H9 (cell line): ENCODE measurements at places on chromosomes 16 and 17.

- DNase-seq = no peak
Measured at GRCh38 chr17:41301916-41302901, at the start of gene KRTAP29-1. Gene KRTAP29-1 (minus strand): TSS chr17:41302851. CDS start chr17:41302851, 0 bp downstream.

DNA sequence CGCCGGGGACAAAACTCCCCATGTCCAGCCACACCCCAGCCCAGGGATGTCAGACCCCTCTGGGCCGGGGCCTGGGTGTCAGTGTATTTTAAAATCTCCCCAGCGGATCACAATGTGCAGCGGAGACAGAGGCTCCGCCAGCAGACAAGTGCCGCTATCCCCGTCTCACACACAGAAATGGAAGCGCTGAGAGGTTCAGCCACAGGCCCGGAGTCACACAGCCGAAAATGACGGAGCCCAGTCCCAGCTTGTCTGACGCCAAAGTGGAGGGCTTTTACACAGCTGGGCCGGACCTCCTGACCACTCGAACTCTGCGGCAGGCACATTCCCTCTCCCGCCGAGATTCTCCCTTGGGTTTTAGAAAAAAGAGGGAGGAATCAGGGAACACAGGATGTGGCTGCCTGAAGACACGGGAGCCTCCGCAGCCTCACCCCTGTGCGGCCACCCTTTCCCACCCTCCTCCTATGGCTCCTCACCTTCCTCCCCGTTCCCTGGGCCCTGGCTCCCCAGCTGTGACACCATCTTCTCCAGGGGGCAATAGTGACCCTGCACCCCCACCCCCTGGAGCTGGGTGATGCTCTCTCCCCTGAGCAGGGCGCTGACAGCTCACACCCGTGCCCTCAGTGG lies 6.8 kb upstream of the OSGIN1 start:
- no peak for DNase-seq

DNA sequence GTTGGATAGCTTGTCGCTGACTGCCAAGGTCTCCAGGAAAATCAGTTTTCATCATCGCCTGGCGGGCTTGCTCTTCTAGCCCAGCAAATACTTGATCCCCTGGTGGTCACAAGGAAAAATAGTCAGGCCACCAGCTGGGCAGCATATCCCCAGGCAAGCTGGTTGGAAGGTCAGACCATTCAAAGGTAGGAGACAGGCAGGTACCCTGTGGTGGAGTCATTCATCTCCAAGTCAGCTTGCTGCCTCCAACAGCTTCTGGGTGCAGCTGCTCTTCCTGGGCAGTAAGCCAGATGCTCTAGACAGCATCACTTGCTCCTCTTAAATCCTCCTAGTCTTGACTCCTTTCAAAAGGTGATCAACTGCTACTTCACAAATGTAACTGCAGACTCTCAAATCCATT lies 16.0 kb downstream of the ZNF821 start:
- DNase-seq = peak; percentile 46

DNA sequence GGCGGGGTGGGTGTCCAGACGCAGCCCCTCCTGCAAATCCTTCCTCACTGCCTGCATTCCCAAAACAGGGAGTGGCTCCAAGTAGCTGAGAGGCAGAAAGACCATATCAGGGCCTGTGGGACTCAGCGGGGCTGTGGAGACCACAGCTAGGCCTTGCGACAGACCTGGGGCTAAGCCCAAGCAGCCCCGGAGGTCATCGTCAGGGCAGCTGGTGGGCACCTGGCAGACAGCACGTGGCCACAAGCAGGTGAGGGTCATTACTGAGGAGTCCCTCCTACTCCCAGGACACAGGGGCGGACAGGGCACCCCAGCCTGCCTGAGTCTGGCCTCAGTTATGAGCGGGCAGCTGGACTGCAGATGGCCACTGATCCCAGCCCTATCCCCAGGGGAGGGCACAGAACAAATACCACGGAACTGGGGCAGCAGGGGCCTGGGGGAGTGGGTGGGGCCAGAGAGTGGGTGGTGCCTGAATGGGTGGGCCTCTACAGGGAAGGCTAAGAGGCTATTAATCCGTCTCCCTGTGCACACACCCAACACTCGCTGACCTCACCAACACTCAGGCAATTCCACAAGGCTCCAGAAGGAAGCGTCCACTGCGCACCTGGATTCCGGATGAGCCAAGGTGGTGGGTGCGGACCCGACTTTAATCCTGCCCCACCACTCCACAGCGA lies 8.5 kb downstream of the HS3ST6 start:
- peak; percentile 36 for DNase-seq

DNA sequence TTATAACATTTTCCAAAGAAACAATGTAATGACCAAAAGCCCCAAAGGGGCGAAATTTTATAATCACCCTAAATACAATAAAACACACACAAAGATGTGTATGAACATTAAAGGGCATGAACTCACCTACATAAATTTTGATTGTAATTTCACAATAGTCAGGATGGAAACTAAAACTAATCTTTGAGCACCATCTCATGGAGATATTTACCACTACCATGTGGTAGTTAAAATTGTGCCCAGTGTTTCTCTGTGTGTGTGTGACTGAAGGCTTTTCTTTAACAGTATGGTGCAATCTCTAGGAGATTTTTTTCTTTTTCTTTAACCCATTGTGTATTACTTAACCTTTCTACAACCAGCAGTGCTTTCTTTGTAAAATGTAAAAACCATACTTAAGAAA lies 19.7 kb upstream of the MEIOC start:
- DNase-seq = no peak

- no peak for DNase-seq
Measured at GRCh38 chr16:68365167-68365817, 54.5 kb downstream of the PRMT7 start.

GRCh38 chr16:88688013-88688778 lies 1.9 kb upstream of the SNAI3 start:
- no peak for DNase-seq

DNA sequence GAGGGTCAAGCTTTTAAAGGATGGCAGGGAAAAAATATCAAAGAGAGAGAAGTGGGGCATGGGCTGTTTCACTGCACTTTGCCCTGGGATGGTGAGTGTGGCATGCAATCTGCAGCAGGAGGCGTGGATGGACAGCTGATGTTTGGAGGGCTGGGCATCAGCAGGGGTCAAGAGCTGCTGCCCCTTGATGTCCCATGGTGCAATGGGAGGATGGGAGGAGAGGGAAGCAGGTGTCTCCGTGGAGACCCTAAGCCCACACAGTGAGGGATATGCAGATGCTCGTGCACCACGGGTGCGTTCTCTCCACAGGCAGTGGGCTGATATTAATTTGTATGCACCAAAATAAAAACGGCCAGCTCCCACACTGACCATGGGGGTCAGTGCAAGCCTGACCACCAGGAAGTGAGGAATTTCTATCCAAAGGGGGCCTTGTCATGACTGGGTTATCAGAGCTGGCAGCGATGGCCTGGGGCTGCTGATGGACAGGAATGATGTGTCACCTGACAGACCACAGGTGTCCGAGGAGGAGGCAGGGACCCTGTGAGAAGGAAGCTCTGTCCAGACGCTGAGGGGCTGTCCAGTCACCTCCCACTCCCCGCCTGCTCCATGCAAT lies 183.6 kb downstream of the IRF8 start:
- DNase-seq = no peak

GRCh38 chr17:51121620-51122472 lies 1.2 kb upstream of the SPAG9 start:
- peak; percentile 89 for DNase-seq

- DNase-seq = no peak
Measured at GRCh38 chr17:29664743-29665480, 42.2 kb upstream of the CORO6 start.

GRCh38 chr16:50299508-50300105 lies 33.3 kb downstream of the ADCY7 start:
- no peak for DNase-seq

DNA sequence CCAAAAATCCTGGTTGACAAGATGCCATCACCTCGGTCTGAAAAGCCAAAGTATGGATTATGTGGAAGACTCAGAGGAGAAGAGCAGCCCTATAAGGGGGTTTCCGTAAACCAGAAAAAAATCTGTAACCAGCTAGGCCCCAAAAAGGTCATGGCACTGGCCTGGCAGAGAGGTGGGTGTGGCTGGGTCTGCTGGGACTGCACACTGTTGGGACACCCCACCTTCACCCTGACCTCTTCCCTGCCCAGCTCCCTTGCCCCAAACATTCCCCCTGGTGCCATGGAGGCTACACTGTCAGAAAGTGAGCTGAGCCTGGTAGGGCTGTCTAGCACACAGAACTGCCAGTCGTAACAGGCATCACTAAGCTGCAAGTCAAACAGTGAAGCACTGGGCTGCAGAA lies 6.5 kb downstream of the SLC47A2 start:
- peak; percentile 26 for DNase-seq

- no peak for DNase-seq
Measured at GRCh38 chr17:51997723-51998122, 160.8 kb downstream of the CA10 start.

DNA sequence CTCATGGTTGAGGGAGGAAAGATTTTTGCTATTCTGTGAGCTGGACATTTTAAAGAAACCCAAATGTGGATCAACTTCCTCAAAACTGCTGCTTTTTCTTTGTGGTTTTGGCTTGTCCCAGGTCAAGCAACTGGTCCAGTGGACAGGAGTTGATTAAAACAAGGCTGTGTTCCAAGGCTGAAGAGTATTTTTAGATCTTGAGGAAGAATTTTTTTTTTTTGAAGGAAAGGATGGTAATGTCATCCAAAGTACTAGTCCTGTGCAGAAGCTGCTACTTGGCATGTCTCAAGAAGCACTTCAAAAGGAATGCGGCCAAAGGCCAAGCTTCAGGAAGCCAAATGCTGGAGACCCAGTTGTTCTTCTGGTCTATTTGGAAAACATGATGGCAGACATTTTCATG lies 8.0 kb upstream of the MYH2 start:
- no peak for DNase-seq

DNA sequence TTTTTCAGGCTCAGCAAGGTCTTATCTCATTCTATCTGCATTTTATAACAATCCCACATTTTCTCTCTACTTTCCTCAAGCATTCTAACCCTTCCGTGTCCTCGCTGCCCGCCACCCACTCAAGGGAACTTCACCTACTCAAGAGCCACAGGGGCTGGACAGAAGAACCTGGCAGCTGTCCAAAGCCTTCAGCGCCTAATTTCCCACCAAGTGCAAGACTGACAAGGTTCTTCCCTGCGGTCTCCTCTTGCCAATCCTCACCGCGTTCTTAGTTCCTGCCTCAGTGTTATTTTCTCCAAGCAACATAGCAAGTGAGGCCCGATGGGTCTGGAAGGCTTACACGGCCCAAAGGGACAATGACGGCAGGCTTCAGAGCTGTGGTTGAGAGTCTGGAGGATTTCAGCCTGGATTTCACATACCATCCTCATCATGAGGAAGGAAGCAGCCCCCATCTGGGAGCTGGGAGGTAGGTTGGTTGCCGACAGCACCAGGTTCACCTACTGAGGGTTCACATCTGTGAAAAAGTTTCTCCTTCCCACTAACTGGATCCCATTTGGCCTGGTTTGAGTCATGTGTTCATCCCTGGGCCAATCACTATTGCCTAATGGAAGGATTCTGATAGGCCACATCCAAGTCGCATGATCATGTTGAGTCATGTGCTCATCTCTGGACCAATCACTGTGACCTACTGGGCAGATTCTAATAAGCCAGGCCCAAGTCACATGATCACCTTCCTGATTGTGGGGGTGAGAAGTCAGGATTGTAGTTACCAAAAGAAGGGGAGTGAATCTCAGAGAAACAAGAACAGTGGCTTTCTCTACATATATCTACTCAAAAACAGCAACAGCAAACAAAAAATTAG lies 108.2 kb downstream of the N4BP1 start:
- no peak for DNase-seq

DNA sequence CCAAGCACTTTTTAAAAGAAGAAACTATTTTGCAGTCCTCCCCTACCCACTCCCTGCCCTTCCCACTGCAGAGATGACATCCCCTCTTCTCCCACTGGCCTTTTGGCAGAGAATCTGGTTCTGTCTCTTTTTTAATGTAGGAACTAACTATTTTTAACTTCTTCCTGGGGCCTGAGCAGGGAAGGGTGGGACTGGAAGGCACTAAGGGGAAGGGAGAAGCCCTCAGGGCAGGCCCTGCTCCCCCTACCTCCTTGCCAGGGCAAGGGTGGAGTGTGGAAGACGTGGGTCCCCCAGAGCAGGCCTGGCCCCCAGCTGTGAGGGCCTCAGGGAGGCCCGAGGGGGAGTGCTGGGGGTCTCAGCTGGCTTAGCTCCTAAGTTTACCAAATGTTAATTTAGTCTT lies 19.5 kb downstream of the UNC13D start:
- no peak for DNase-seq

- DNase-seq = no peak
Measured at GRCh38 chr17:74480290-74480689, 13.9 kb downstream of the CD300A start.

DNA sequence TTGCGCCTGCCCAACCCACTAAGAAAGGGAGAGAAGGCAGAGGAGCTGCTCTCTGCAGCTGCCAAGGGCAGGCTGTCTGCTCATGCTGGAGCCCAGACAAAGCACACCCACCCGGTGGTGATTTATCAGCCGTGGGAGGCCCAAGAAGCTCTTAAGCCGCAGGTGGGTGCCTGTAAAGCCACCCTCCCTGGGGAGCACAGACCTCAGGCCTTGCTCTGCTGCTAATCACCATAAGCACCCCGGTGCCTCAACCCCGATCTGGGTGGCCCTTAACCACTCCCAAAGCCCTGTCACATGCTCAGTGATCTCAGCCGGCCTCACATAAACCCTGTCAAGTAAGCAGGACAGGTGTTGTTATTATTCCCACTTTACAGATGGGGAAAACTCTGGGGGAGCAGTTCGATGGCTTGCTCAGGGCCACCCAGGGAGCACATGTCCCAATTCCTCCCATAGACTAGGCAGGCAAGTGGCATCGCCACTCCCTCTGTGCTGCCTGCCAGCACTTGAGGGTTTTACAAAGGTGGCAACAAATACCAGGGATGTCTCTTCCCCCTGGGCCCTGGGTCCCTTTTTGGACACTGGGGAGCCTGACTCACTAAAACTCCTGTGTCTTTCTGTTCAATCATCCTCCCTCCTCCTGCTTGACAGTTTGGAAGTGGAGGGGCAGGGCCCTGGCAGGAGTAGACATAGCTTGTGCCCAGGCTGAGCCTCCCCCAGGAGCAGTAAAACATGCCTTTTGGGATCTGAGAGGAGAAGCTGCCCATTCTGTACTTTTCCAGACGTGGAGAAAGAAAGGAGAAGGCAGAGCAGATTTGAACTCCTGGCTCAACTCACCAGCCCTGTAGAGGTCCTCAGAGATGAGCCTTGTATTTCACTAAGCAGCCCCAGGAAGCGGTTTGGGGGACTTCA lies 299.3 kb downstream of the SOX9 start:
- DNase-seq = no peak
